ENCODE measurements at places on chromosomes 1 and 21.
A peak's percentile ranks its signal among the peaks of the same experiment; 100 is the strongest.

- DNase-seq = no peak
Measured at GRCh38 chr1:40887012-40887378, 24.8 kb upstream of the CITED4 start.

GRCh38 chr21:29295066-29295650, 3.6 kb upstream of the BACH1 start:
- peak; percentile 20 for DNase-seq

- no peak for DNase-seq
Measured at GRCh38 chr1:161743231-161743630, 6.4 kb upstream of the DUSP12 start.

- no peak for DNase-seq
Measured at GRCh38 chr1:181179987-181180365, 91.5 kb downstream of the IER5 start.

GRCh38 chr1:78284354-78284753, 206.4 kb upstream of the PTGFR start:
- DNase-seq = no peak

DNA sequence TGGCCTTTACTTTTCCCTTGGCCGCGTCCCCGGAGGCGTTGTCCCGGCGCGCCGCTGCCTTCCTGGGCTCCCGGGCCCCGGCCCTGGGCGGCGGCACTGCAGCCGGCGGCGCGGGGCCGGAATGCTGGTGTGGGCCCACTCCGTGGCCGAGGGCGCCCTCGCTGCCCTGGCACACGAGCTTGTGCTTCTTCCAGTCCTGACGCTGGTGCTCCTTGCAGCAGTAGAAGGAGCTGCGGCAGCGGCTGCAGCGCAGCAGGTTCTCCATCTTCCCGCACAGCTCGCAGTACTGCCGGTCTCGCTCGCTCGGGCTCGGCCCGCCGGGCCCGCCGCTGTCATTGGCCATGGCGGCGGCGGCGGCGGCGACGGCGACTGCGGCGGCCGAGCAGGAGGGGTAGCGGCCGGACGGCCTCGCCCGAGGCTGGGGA, 529 bp downstream of the EGLN1 start:
- peak; percentile 26 for DNase-seq

DNA sequence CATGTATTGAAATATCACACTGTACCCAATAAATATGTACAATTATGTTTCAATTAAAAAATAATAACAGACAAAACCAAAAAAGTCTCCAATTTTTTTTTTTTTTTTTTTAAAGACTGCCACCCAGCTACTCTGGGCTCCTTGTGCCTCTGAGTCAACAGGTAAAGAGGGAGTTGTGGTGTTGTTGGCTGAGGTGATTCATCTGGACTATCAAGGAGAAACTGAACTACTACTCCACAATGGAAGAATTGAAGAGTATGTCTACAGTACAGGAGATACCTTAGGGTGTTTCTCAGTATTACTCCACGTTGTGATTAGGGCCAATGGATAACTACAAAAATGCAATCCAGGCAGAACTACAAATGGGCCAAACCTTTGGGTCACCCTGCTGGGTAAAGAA, 67.9 kb downstream of the SCMH1 start:
- DNase-seq = no peak

GRCh38 chr1:92519043-92519442, 32.3 kb upstream of the GFI1 start:
- no peak for DNase-seq

DNA sequence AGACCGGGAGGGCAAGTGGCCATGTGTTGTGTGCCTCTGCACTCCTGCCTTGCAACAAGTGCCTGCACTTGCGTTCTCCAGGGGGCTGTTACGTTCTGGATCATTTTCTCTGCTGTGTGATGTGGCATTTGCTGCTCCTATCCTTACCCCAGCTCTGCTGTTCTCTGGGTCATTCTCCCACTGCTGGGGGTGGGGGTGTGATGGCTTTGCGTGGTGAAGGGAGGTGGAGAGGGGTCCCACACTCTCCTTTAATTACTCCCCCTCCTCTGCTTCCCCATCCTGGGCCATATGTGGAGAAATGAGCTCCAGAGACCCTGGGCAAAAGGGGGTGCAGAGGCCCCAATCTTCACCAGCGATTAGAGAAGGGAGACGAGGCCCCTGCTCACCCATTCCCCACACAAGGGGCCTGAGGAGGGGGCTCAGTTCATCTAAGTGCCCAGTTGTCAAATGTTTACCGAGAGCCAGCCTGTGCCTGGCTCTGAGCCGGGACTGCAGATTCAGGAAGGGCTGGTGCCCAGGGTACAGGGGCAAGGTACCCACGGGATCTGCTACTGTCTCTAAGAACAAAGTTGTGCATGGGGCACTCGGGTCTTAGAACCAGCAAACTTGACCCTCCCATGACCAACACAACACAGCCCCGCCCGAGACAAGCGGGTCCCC, 355.4 kb downstream of the PTPRU start:
- no peak for DNase-seq

- DNase-seq = no peak
Measured at GRCh38 chr1:205236951-205237475, 9.3 kb downstream of the TMCC2 start.

DNA sequence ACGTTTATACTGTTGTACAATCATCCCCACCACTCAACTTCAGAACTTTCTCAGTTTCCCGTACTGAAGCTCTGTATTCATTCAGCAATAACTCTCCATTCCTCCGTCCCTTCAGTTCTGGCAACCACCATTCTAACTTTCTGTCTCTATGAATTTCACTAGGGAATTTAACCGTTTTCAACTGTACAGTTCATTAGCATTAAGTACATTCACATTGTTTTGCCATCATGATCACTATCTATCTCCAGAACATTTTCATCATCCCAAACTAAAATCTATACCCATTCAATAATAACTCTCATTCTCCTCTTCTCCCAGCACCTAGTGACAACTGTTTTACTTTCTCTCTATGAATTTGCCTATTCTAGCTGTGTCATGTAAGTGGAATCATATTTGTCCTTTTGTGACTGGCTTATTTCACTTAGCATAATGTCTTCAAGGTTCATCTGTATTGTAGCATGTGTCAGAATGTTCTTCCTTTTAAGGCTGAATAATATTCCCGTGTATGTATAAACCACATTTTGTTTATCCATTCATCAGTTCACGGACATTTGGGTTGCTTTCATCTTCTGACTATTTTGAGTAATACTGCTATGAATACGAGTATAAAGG, 75.0 kb downstream of the CEP350 start:
- no peak for DNase-seq

DNA sequence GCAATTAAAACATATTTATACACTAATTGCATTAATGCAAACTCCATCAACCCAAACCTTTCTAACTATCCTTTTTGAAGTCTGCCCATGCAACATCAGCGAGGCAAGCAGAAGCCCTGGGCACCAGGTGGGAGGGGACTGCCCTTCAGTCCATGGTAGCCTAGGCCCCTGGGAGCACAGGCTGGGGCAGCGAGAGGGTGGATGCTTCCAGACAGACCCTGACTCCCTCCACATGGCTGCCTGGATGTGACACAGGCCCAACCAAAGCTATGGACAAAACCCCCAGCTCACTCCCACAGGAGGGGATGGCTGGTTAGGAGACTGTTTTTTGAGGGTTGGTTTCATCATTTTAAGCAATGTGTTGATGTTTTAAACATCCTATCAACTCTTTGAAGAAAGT, 17.8 kb upstream of the LRRC47 start:
- no peak for DNase-seq

DNA sequence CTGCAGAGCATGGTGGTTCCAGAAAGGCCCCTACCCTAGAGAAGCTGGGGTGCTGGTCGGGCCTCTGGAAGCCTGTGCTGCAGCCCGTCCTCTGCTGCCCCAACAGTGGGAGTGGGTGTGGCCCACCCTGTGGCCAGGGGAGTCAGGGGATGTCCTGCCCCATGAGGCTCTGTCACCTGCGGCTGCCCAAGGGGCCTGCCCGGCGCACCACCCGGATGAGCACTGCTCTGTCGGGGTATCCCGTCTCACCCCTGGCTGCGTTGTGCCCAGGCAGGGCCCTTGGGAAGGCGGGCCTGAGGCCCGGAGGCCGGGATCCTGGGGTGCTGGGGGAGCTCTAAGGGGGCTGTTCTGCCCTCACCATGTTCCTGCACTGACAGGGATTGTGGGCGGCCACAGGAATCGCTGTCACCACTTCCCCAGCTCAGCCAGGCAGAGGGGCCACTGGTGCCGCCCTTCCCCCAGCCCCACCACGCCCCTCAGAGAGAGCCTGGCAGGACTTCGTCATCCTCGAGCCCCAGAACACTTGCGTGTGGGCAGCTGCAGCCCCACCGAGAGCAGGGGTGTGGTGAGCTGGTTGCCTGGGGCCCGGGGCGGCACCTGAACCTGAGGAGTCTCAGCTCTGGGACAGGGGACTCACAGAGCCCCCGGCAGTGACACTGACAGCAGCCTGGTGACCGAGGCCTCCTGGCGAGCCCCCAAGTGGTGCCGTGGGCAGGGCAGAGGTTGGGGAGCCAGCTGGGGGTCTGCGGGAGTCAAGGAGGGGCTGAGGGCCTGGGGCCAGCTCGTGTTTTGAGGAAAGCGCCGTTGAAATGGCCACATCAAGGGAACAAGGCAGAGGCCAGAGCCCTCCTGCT, 20.2 kb downstream of the PANK4 start:
- no peak for DNase-seq

- no peak for DNase-seq
Measured at GRCh38 chr1:187877220-187877619, 1048.5 kb downstream of the PLA2G4A start.

DNA sequence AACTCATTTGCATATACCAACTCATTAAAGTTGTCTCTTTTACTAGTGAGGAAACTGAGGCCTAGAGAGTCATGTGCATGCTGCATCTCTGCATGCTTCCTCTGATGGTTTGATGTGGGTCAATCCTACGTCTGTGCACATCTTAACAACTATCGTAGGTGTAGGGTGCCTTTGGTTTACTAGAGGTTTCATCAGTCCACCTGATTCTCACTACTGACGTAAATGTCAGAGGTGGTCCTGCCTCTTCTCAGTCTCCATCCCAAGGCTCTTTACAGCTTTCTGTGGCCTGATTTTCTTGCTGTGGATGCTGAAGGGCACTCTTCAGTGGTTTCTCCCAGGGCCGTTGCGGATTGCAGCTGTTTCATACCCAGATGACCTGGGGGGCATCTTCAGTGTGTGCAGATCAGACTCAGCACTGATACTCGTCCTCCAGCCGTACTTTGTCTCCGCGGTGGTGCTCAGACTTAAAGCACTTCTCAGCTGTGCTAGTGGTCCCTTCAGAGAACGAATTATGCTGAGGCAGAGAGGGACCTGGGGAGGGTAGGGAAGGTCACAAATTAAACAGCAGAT, 407.0 kb downstream of the KIF26B start:
- DNase-seq = no peak

GRCh38 chr1:225522588-225523262, 94.9 kb upstream of the LBR start:
- DNase-seq = no peak

GRCh38 chr1:207836591-207837347, 74.2 kb downstream of the CD34 start:
- no peak for DNase-seq

- no peak for DNase-seq
Measured at GRCh38 chr1:102183711-102184110, 187.0 kb upstream of the OLFM3 start.

GRCh38 chr1:213247038-213247437, 196.0 kb downstream of the RPS6KC1 start:
- no peak for DNase-seq

- DNase-seq = no peak
Measured at GRCh38 chr1:160416369-160416768, 16.0 kb downstream of the VANGL2 start.

DNA sequence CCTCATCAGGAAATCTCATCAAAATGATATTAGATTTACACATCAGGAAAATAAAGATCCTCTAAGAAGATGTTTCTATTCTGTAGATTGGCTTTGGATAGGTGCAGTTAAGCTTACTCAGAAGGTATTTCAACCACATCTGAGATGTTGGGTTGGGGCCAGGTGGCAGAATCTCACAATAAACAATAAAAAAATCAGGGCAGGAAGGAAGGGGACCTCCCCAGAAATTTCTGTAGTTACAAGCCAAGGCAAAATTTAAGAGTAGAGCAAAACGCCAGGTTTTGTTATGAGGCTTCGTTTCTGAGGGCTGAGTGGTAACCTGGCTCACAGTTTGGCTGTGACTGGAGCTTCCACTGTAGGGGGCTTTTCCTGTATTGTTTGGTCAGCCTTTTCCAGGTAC, 84.8 kb downstream of the HUNK start:
- no peak for DNase-seq

DNA sequence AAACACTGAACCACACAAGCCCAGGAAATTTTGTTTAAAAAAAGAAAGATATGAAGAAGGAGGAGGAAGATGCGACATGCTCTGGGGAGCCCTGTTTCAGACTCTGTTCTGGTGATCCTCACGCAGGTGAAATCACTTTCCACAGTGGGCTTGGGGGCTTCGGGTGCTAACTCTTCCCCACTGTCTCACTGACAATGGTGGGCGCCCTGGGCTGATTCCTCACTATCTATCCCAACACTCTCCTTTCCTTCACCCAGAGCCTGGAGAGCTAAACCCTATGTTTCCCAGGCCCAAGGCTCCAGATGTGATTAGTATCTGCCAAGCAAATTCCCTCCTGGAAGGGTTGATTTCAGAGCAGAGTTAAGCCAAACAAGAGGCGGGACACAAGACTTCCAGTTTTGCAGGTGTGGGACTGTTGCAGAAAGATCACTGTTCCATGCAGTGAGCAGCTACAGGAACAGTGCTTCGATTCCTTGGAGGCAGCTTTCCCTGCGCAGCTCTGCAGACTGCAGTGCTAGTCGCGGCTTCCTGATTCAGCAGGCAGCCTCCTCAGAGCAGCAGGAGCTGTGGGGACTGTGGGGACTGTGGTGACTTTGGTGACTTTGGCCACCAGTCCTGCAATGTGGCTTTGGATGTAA, 168.3 kb downstream of the RHOU start:
- no peak for DNase-seq

DNA sequence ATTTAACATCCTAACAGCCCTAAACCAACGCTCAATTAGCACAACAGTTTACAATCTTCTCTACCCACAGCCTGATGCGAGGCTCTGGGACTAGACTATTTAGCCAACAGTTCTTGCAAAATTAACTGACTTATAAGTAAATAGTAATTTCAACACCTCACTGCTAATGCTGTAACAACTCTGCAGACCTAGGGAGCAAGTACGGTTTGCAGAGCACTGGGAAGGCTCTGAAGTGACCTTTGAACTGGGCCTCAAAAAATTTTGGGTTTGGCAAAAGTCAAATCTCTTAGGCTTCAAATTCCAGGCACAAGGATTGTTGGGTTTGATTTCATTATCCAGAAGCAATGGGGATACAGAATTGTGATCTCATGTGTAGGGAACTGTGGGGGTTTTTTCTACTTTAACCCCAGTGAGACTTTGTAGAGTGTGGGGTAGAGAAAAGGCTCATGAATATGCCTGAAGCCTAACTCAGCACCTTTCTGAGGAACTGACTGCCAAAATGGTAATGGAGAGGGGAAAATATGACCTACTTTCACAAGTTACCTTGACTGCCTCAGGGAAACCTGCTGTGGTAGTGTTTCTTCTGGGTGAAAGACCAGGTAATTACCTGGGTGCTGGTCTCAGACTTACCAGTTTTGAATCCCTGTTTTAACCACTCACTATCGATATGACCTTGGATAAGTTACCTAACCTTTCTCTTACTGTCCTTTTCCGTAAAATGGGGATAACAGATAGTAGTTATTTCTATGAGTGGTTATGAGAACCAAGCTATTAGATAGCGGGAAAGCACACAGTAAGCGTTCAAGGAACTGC, 889 bp upstream of the TXLNA start:
- DNase-seq = no peak

All from T-helper 9 cell (primary cell).